ENCODE measurements at places on chromosomes 6 and 20. TPM values are rescaled to one million over a fixed set of nuclear protein-coding genes. Genes with fewer than 3 reads are reported as not detected.

DNA sequence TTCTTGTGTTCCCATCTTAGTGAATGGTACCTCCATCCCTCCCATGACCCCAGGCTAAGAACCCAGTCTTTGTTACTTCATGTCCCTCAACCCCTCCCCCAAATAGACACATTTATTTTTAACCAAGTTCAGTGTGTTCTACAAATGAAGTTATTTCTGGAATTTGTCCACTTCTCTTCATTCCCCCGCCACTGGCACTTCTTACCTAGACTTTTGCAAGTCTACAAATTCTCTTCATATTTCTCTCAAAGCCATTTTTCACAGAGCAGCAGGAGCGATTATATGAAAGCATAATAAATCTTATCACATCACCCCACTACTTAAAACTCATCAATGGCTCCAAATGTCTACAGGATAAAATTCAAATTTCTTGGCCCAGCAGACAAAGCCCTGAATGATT lies 131.4 kb downstream of the BTBD9 start:
- no peaks in the 10 kb centered on the region for H3K36me3 ChIP-seq
- DNase-seq = no peak
- no peaks in the 10 kb centered on the region for H3K27me3 ChIP-seq
- H3K4me1 ChIP-seq = no peaks in the 10 kb centered on the region

DNA sequence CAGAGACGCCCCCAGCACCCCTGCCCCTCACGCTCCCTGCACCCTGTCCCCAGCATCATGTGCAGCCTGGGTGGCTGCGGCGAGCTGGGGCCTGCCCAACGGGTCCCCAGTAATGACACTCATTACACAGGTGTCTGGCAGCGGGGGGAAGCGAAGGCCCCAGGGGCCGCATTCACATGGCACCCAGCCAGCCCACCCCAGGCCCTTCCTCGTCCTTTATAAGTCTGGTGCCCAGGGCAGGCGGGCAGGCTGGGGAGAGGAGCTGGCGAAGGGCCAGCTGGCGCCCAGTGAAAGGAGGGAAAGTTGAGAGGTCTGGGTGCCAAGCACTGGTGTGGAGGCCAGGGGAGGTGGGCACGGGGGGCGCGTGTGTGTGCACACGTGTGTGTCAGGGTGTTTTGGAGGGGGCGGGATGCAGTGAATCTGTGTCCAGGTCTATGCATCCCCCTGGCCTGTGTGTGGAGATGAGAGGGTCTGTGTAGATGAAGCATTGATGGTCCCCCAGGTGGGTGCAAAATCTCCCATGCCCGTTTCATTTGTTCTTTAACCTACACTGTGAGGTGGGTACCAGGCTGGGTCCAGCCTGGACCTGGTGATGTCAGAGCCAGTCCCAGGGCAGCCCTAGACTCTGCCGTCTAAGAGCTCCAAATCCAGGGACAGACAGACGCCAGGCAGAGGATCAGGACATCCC lies 105.3 kb downstream of the CEBPB start:
- H3K4me1 ChIP-seq = peaks cover 21% of the 10 kb centered on the region
- H3K27me3 ChIP-seq = no peaks in the 10 kb centered on the region
- no peaks in the 10 kb centered on the region for H3K36me3 ChIP-seq
- DNase-seq = peak; percentile 65

GRCh38 chr6:143647732-143648131 lies 30.0 kb upstream of the PHACTR2 start:
- H3K4me1 ChIP-seq = no peaks in the 10 kb centered on the region
- no peak overlapping the region for H3K27ac ChIP-seq
- H3K27me3 ChIP-seq = no peaks in the 10 kb centered on the region
- H3K36me3 ChIP-seq = no peaks in the 10 kb centered on the region
- no peak for DNase-seq
- H3K4me3 ChIP-seq = no peak overlapping the region

- DNase-seq = no peak
- no peak overlapping the region for H3K4me3 ChIP-seq
- H3K27ac ChIP-seq = no peak overlapping the region
- H3K36me3 ChIP-seq = no peaks in the 10 kb centered on the region
- H3K4me1 ChIP-seq = no peaks in the 10 kb centered on the region
Observed at GRCh38 chr6:67630146-67630545, 1004.9 kb upstream of the ADGRB3 start.

DNA sequence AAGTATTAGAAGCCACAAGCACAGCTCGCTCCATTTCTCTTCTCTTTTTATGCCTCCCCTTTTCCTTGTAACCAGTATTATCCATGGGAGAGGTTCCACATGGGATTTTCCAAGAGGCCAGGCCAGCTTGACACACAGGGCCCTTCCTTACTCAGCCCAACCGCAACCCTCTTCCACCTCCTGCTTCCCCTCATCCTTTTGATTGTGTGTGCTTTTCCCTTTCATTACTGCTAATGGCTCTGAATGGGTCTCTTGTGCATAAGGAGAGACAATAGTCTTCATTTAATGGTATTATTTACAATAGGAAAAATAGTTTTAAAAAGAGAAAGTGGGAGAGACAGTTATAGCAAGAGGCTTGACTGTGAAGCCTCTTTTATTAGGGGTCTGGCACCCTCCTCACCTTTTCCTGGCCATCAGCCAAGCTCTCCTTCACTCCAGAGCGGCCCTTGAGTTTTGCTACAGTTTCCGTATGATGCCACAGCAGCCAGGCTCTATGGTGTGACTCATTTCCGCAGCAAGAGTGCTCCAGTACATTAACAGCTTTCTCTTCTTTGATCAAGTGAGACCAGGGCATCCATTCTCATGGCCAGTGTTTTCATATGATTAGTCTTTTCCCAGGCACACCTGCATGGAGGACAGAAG lies 579.5 kb downstream of the TFAP2B start:
- DNase-seq = no peak
- no peaks in the 10 kb centered on the region for H3K36me3 ChIP-seq

GRCh38 chr6:61809004-61809595 lies 476.9 kb downstream of the KHDRBS2 start:
- no peak for DNase-seq
- no peak overlapping the region for H3K4me3 ChIP-seq
- H3K27ac ChIP-seq = no peak overlapping the region
- H3K4me1 ChIP-seq = no peaks in the 10 kb centered on the region
- no peaks in the 10 kb centered on the region for H3K36me3 ChIP-seq

- H3K27me3 ChIP-seq = no peaks in the 10 kb centered on the region
- H3K4me1 ChIP-seq = no peaks in the 10 kb centered on the region
- no peak overlapping the region for H3K27ac ChIP-seq
- no peak for DNase-seq
- no peak overlapping the region for H3K4me3 ChIP-seq
Observed at GRCh38 chr20:1535420-1536175, 21.9 kb downstream of the SIRPD start.

TINAG gene
- total RNA-seq = 0.55 TPM

NAPB gene
- total RNA-seq = 5.9 TPM
